ENCODE measurements at places on chromosomes 2 and 18.

- DNase-seq, result peak; percentile 10
Observed at GRCh38 chr18:24176727-24177416, 38.0 kb downstream of the CABYR start.

DNA sequence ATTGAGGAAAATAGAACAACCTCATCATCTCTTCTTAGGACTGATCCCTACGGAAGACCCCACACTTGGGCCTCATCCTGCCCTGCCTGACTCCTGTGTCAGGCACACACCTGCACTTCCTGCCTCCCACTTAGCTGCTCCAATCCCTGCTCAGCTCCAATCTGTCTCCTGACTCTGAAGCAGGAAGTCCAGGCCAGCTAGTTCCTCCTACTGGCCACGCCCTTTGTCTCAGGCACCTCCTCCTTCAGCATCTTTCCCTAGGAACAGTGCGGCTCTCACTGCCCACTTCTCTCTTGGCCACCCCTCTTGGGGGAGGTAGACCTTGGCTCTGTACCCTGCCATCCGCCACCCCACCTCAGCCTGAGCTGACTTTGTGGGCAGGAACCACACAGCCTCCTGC, 135.8 kb downstream of the CELF4 start:
- DNase-seq, result no peak

DNA sequence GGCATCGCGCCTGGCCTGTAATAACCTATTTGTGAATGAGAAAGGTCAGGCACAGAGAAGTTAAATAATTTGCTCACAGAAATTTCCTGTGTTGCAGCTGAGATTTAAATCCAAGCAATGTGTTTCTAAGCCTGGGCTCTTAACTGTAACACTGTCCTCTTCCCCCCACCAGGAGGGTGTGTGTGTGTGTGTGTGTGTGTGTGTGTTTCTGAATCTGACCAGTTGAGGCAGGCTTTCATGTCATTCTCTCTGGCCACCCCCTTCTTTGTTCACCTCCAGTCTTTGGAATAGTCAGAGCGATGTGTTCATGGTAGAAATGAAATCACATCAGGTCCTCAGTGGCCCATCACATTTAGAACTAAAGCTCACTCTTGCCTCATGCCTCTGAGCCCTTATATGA, 81.2 kb downstream of the NEDD4L start:
- DNase-seq, result no peak

DNA sequence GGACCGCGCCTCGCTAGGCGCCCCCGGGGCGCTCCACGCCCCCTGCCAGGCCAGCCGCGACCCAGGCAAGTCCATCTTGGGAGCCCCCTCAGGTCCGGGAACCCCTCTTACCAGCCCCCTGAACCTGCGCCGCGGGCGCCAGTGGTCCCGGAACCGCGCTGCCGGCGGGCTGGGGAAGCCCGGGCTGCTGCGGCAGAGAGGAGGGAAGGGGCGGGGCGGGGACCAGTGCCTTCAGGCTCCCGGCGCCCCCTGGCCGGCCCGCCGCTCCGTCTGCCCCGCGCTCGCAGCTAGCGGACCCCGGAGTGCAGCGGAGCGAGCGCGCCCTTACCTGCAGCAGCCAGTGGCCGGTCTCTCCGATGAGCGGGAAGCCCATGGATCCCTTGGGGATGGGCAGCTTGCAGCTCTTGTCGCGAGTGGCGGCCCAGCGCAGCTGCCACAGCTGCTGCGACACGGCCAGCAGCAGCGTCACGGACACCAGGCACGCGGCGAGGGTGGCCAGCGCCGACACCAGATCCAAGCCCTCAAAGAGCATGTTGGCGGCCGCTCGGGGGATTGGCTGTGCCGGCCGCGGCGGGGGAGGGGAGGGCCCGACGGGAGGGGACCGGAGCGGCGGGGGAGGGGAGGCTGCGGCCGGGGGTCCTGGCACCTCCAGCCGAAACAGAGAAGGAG, at the start of gene CYP26B1:
TSS of gene CYP26B1 (minus strand) at position 560 of the 669 bp plus-strand sequence. CDS start at position 532, 28 bp downstream.
- DNase-seq, result no peak

GRCh38 chr18:38847326-38847725, 1281.7 kb upstream of the CELF4 start:
- DNase-seq, result no peak

GRCh38 chr18:58544179-58544578, 84.7 kb downstream of the ALPK2 start:
- DNase-seq, result no peak

DNA sequence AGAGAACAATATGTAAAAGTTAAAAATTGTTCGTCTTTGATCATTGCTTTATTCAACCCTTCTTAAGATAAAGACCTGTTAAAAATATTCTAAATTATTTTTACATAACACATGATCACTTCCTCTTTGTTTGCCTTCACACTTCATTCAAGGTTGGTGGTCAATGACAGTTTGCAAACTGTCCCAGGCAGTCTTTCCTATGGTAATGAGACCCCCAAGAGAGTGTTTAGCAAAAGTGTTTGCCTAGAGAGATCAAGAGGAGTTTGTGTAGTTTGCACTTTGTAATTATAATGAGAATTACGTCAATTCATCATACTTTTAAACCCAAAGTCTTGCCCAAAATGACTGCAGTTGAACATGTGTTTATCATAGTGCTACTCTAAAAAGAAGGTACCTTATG, 77.2 kb upstream of the ABCA12 start:
- no peak for DNase-seq

GRCh38 chr2:42928692-42929545, 136.5 kb upstream of the HAAO start:
- DNase-seq, result no peak

- DNase-seq, result no peak
Observed at GRCh38 chr2:175630280-175631244, 371.5 kb downstream of the LNPK start.

- DNase-seq, result no peak
Observed at GRCh38 chr18:30016179-30016578, 1026.4 kb downstream of the DSC3 start.

- DNase-seq, result no peak
Observed at GRCh38 chr2:100561191-100561590, 1.6 kb upstream of the PDCL3 start.

GRCh38 chr2:123528996-123529707, 495.9 kb upstream of the CNTNAP5 start:
- no peak for DNase-seq

DNA sequence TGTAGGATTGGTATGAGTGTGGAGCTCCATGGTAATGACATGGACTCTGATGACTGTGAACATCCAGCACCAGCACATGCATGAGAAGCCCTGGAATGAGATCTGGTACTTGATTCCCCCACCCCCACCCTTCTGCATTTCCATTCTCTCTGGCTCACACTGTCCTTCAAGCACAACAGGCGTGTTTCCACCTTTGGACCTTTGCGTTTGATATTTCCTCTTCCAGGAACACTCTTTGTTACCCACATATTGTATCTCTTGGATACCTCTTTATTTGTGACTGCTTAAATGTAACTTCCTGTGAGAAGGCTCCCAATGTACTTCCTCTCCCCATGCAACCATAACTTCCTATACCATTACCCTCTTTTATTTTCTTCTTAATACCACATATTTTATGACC, 263.8 kb downstream of the HNMT start:
- no peak for DNase-seq

DNA sequence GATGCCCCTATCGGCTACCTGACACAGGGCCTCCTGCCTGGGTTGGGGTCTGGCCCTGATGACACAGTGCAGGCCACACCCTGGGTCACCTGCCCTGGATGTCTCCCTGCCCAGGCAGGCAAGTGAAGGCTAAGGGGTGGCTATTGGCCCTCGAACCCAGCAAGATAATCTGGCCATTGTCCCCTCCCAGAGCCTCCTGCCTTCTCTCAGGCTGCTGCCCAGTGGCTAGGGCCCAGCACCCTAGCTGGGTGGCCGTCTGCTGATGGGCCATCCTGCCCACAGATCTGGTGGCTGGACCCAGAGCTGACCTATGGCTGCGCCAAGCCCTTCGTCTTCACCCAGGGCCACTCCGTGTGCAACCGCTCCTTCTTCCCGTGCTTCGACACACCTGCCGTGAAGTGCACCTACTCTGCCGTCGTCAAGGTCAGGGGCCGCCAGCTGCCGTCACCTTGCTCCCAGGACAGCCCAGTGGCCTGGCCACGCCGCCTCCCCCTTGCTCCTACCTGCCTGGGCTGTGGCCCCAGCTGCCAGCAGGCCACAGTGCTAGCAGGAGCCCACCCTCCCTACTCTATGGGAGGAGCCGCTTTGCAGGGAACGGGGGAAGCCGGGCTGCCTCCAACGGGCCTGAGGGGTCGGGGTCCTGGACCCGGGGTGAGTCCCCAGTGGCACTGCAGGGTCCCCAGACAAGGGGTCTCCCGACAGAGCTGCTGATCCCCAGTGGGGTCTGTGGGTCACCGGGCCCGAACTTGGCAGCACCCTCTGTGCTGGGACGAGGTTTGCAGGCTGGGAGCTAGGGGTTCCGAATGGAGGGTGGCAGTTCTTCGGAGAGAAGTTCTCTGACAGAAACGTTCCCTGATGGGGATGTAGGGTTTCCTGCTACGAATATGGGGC, 4.1 kb downstream of the RNPEPL1 start:
- DNase-seq, result no peak

GRCh38 chr18:28576941-28577340, 400.0 kb upstream of the CDH2 start:
- DNase-seq, result no peak

DNA sequence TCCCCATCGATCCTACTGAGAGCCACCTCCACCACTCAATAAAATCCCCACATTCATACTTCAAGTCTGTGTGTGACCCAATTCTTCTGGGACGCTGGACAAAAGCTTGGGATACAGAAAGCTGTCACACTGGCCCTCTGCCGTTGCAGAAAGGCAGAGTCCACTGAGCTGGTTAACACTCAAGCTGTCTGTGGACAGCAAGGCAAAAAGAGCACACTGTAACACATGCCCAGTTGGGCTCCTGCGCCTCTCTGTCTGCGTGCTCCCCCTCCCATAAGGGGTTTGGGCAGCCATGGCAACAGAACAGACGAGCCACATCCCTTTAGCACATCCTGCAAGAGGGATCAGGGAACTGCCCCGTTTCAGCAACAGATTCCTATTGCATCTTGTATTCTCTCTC, 106.9 kb upstream of the RGPD4 start:
- no peak for DNase-seq

DNA sequence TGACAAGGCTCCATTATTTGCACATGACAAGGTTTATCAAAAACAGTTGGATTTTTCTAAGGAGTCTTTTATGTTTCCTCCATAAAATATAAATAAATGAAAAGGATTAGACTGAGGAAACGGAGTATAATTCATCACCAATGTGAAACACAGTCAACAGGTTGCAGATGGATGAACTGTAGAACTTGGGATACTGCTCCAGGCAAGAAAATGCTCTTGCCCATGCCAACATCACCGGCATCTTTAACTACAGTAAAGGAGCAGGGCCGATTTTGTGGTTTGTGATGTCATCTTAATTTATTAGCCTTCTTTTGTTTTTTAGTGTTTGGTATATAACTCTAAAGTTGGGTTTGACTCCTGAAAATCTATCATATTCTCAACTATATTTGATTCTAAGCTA, 577.3 kb downstream of the EPHA4 start:
- no peak for DNase-seq

- DNase-seq, result no peak
Observed at GRCh38 chr2:132670496-132671150, 618 bp upstream of the LYPD1 start.

- DNase-seq, result peak; percentile 63
Observed at GRCh38 chr2:39913648-39914461, 134.8 kb upstream of the THUMPD2 start.

GRCh38 chr2:68108120-68108519, 45.3 kb upstream of the C1D start:
- DNase-seq, result no peak

GRCh38 chr2:143051465-143051864, 77.8 kb upstream of the ARHGAP15 start:
- no peak for DNase-seq

DNA sequence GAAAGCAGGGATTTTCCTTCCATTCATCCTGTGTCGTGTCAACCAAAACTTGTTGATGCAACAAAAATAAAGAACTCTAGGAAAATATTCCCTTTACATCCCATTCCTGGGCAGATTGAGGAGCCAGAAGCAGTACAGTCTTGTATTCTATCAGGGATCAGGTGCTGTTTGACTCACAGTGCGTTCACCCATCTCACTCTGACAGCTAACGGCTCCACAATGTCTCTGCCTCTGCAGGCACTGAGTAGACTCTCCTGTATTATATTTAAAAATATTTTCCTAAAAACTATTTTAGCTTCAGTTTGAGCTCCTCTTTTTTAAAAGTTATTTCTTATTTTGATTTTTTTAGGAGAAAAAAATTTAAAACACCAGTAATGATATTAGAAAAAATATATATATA, 600.6 kb upstream of the SALL3 start:
- DNase-seq, result no peak

DNA sequence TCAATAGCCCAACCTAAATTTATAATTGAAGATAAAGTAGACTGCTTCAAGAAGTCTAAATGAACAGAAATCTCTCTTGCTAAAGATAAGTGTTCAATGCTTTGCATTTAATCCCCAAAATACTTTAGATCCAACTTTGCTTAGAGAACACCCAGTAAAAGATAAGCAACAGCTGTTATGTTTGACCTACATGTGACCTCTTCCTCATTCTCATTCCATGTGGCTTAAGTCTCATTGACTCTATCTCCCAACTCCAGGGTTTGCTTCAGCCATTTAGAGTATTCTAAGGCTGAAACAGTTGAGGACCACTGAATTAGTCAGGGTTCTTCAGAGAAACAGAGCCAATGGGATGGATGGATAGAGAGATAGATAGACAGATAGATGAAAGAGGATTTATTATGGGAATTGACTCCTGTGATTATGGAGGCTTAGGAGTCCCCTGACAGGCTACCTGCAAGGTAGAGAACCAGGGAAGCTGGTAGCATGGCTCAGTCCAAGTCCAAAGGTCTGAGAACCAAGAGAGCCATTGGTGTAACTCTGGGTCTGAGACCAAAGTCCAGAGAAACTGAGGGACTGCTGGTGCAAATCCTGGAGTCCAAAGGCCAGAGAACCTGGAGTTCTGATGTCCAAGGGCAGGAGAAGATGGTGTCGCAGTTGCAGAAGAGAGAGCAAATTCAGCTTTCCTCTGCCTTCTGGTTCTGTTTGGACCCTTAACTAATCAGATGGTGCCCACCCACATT, 32.1 kb downstream of the CRYGD start:
- no peak for DNase-seq

DNA sequence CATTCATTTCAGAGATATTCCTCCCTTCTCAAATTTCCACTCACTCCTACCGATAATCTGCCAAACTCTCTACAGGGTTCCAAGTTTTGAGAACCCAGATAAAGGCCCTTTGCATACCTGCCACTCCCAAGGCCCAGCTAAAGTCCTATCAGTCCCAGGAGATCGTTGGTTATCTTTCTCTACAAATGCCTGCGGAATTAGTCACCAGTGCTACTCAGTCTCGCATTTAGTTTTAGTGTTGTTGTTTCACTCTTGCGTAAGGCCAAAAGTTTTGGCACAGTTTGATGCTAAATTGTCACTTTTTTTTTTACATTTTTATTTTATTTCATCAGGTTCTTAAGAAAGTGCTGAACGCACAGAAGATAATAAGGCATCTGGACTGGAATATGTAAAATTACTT, 29.2 kb upstream of the SETBP1 start:
- no peak for DNase-seq

DNA sequence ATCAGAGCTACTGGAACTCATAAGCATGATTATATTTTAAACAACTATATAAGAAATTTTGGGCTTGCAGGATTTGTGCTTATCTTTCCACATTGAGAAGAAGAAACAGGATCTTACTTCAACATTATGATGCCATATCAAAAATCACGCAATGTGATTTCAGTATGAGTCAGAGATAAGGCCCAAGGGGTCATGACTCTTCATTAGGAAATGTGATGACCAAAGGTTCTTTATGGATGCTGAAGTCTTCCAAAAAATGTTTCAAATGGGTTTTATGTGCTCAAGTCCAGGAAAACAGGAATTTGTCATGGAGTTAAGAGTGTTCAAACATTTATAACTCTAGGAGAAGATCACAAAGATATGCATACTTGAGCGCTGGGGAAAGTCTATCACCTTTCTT, 7.8 kb upstream of the SERPINB2 start:
- DNase-seq, result no peak

All from AG04450 (cell line).